ENCODE measurements at places on chromosomes 11 and 22.

- DNase-seq, result no peak
These were observed 7.1 kb downstream of the PNPLA5 start for GRCh38 chr22:43884600-43885318.

DNA sequence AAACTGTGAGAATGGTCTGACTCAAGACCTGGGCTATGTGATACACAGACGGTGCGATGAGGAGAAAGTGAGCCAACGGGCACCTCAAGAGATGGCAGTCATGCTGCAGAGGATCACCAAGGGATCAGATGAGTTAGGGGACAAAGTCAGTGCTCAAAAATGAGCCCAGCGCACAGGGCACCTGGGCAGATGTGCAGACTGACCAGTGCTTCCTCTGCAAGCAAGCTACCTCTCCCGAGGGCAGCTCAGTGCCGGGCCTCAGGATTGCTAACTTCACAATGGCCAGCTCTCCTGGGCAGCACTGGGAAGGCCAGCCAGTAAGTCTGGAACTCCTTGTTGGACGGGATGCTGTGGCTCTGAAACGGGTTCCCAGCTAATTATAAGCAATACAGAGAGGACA, 15.3 kb downstream of the HDHD5 start:
- DNase-seq, result no peak

DNA sequence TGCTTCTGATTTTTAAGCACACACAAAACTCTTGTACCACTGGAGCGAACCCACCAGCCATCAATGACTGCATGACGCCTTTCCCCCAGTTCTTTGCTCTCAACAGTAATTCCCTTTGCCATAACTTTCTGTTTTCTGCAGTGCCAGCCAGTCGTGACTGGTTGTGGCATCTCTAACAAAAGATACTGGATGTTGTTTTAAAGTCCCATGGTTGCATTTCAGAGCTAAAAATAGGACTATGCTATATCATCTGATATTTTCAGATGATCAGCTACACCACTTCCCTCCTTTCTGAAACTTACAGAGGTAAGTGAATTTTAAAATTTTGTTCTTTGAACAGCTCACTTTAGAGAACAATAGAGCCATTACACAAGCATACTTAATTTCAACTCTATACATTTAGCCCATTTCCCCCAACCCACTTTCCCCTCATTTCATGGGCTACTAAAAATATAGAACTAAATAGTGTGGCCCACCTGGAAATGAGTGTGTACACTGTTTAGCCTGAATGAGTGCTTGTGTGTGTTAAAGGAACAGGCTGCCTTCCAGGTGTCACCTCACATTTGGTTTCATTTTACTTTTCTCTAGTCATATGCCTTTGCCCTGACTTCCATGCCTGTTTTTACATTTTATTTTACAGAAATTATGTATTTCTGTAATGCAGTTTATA, 136.9 kb upstream of the ZC3H12C start:
- no peak for DNase-seq

DNA sequence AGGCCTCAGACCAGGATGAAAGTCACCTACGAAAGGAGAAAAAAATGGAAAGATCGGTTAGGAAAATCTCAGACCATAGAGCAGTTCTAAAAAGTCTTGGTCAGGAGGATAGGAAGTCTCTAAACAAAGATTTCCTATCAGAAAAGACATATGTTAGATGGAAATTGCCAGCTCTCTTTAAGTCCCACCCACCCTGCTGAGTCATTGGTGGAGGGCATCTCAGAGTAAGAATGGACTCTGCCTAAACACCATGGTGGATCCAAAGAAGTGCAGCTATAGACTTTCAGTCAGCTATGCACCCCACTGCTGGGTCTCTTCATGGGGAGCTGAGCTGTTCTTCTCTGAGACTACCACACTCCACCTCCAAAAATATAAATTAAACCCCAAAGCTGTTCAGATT, 3.7 kb downstream of the OR8B2 start:
- no peak for DNase-seq

DNA sequence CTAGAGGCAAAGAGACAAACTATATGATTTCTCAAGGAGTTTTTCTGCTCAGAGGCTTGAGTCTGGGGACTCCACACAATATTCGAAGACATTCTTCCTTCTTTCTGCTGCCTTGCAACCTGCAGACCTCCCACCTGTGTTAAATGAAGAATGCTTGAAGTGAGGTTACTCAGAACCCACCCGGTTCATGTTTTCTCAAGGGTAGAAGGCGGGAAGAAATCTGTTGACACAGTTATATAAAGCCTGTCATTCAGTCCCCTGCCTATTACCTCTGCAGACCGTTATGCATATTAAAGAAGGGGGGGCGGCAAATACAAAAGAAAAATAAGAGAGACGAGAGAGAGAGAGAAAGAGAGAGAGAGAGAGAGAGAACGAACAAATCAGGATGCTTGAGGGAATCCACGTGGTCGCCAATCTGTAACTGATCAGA, 2.2 kb upstream of the KMT2A start:
- no peak for DNase-seq

DNA sequence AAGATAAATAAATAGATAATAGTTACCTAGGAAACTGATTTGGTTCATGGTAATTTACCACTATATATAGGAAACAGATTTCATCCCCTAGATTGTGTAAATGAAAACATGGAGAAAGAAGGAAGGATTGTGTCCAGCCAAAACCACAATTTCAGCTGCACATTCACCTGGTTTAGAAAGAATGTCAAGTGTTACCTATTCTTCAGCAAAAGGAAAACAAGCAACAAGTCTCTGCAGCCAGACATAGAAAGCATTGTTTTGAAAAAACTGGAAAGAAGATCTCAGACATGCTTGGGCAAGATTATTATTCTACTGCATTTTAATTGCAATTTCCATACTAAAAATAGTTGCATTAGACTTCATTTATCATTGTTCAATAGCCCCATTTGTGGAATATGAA, 8.8 kb upstream of the BMAL1 start:
- no peak for DNase-seq

- DNase-seq, result no peak
These were observed 63.0 kb upstream of the MYEOV start for GRCh38 chr11:69230856-69231425.

DNA sequence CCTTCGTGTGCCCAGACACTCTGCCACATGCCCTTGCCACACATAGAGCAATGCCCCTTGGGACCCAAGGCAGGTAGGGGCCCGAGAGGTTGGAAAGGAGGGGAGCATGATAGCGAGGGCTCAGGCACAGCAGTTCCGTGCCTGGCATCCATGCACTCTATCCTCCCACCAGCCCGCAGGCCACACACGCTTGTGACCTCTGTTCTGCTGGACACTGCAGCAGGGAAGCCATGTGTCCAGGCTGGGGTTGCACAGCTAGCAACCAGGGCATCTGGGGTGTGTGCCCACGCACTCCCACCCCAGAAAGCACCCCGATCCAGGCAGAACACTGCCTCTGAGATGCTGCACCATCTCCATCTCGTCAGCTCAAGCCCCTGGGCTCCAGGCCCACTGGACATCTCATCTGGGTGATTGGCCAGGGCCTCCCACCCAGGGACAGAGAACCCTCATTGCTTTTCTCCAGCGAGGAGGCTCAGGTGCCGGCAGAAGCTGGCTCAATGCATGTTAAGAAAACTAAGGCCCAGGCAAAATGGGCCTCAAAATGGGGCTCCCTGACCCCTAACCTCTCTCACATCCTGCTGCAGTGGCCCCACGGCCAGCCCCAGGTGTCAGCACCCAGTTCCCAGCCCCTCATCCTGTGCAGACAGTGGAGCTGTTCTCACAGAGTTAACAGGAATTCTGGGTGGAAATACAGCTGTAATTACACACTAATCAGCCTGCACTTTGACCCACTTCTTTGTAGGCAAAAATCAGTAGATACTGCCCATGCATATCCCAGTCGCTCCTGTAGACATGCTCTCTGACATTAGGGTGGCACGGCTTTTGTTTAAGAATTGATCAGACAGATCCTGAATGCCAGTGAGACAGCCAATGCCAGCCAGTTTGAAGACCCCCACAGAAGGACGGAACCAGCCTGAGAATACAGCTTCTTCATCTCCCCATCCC, 173.9 kb upstream of the B3GAT1 start:
- no peak for DNase-seq

DNA sequence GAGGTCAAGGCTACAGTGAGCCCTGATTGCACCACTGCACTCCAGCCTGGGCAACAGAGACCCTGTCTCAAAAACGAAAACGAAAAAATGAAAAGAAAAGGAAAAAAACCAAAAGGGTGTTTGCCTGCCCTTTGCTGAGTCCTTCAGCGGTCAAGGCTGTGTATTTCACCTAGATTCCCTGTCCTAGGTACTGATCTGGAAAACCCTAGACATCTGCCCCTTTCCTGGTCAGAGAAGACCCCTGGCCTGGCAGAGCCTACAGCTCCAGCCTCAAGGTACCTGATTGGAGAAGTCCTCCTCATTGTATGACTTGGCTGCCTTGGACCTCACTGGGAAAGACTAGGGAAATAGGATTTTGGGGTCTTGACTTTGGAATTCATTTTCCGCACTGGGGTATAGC, 8.0 kb upstream of the CCDC90B start:
- no peak for DNase-seq

- no peak for DNase-seq
These were observed 27.1 kb upstream of the WNT11 start for GRCh38 chr11:76233196-76233921.

- no peak for DNase-seq
These were observed 4.3 kb upstream of the SBF2 start for GRCh38 chr11:10298342-10298741.

- DNase-seq, result no peak
These were observed 1395.9 kb downstream of the BRD1 start for GRCh38 chr22:48431536-48432315.

DNA sequence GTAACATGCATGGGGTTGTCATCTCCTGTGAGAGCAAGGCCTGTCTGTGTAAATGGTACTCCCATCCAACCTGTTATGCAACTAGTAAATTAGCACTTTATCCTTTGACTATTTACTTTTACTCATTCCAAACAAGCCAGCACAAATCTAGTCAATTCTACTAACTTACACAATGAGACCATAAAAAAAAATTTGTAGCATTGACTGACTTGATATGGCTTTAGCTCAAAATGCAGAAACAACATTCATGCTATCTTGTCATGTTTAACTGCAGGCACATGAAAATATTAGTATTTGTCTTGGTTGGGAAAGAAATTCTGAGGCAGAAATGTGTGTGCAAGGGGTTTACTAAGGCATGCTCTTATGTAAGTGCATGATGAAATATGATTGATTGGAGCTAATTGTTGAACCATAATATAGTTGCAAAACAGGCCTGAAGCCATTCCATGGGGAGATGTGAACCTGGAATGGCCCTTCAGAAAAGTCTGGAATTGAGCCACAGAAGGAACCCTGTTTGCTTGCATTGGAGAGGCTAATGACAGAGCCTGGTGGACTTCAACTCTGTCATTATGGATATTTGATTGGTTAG, 2.5 kb downstream of the SLC22A25 start:
- DNase-seq, result no peak

DNA sequence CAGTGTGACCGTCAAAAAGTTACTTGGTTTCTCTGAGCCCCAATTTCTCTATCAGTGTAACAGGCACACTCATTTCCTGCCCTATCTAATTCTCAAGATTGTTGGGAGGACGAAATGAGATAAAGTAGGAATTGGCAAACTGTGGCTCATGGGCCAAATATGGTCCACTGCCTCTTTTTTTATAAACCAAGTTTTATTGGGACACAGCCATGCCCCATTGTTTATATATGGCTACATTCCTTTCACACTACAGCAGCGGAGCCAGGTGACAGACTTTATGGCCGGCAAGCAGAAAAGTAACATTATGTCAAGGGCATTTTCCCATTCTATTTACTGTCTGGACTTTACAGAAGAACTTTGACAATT, 116.7 kb upstream of the TIMP3 start:
- DNase-seq, result no peak

DNA sequence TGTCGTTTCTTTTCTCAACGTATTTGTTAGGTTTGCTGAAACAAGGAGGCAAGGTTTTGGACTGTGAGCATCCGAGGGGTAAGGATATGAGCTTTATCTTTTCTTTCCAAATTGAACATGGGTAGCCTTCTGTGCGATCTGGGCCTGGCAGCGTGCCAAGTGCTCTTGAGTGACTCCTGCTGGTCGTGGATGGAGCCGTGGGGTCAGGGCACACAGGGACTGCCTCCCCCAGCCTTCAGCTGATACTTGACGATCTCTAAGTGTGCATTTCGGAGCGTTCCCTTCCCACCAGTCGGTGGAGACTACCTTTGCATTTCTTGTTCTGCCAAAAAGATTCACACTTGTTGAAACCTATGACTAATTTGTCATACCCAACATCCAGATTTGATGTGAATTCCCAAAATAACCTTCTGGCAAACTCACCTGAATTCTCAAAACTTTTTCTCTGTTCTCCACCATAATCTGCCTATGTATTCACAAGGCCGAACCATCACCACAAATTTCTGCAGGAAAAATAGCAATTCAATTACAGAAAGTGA, 40.1 kb upstream of the CLMP start:
- no peak for DNase-seq

DNA sequence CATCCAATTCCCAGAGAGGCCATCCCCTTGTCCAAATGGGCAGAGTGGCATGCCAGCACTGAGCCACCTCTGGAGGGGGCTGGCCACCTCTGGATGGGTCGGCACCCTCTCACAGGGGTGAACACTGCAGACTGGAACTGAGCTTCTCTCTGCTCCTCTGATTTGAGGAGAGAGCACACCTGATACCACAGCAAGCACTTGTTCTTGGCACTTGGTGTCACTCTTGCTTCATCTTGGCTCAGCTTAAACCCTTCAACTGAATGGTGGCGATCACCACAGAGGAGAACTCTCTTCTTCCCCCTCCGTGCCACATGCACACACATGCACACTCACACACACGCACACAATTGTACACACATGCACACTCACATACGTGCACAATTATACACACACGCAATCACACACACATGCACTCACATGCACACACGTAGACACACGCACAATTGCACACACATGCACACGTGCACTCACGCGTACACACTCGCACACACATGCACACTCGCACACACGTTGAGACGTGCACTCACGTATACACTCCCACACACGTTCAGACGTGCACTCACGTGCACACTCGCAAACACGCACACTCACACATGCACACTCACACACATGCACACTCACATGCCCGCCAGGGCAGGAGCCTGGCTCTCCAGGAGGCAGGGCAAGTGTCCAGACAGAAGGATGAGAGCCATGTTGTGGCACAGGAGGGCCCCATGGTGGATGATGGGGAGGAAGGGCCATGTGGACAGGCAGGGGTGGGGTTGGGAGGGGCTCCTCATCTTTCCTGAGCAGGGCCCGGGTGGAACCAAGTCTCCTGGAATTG, 23.4 kb downstream of the OVOL1 start:
- no peak for DNase-seq

Measured in cerebellar nuclear complex (tissue), 1 donor.